NCI-H1048 (cell line): ENCODE measurements at places on chromosomes 2 and 18.

- DNase-seq, result no peak
Observed at GRCh38 chr2:63888490-63889402, 47.0 kb downstream of the UGP2 start.

- DNase-seq, result no peak
Observed at GRCh38 chr18:8977701-8978100, 124.8 kb upstream of the NDUFV2 start.

- DNase-seq, result no peak
Observed at GRCh38 chr18:24500217-24500616, 39.8 kb downstream of the HRH4 start.

DNA sequence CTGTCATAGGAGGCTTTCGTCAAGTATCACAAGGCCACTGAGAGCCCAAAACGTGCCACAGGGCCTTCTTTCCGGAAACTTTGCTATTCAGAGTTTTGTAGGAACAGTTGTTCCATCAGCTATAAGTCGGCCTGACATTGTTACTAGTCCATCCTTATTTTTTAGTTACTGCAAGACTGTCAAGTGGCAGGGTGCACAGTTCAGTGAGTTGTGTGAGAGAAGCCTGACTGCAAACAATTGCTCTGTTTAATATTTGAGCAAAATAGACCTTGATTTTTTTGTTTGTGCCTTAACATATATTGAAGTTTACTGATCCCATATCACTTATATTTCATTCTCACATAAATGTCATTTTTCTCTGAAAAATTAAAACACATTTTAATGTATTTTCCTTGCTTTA is 110.1 kb downstream of the GALNT1 start:
- no peak for DNase-seq

DNA sequence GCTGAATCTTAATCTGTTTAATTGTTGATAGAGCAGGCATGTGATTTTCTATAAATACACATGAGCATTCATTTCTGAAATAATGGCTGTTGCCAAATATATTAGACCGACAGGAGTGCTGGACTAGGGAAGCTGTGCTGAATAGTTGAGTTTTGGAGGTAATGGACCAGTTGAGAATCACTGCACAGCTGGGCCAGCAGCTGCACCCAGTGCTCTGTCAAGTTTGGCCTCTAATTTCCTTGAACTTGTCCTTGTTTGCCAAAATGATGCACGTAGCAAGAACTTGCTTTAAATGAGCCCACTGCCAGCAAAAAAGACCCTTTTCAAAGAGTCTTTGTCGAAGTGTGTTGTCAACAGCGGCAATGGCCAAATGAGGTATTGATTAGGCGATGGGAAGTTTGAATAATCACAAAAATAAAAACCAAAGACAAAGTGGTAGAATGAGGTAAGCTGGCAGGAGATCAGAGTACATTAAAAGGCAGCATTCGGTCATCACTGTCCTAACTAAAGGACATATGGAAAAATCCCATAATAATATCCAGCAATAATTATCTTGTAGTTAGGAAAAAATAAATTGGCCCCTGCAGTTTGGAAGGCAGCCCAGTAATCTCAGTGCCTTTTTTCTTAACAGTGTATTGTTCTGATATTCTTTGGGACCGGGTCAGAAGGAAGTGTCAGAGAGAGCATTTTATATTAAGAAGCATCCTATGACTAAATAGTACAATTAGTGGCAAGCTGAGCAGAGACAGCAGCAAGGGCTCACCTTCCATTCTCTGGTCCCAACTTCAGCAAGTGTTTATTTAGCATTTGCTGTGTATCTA is 126.2 kb downstream of the RAPGEF4 start:
- no peak for DNase-seq

DNA sequence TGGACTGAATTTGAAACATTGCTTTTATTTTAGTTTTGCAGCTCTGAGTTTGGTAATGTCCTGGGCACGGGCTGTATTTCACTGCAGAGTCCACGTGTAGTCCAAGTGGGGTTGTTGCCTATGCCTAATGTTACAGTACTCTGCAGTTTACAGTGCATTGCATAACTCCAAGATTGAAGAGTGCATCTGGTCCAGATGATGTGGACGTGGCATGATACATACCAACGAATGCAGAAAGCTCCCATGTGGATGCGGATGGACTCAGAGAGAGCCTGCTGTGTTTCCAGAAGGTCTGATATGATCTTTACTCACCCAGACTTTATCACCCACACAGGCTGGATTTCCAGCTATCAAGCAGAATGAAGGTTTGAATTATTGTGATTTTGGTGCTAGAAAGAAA is 44.4 kb upstream of the CCDC68 start:
- DNase-seq, result no peak

DNA sequence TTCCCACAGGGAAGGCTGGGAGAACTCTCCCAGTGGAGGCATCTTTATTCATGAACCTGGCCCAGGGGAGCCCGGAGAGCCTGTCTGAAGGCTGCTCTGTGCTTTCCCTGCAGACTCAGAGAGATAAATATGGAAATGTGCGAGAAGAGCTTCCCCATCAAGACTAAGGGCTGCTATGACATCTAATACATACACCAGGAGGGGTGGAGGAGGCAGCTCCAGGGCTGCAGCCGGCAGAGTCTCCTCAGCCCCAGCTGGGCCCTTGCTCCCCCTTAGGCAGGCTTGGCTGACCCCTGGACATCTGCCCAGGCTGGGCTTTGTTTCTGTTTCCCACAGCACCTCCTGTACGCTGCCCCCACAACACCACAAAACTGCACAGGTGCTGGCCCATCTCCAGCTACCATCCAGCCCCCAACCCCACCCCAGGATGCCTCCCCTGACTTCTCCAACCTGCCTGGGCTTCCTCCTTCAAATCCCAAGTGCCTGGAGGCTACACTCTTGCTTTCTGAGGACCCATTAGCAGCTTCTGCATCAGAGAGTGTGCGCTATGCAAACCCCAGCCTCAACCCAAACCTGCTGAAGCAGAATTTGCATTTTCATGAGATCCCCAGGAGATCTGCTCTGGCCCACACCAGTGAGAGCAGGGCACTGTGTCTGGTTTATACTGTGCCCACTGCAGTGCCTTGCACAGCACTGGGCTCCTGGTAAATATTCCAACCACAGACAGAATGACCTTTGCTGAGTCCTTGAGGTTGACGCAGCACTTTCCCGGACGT is 96.8 kb downstream of the VSNL1 start:
- DNase-seq, result no peak

DNA sequence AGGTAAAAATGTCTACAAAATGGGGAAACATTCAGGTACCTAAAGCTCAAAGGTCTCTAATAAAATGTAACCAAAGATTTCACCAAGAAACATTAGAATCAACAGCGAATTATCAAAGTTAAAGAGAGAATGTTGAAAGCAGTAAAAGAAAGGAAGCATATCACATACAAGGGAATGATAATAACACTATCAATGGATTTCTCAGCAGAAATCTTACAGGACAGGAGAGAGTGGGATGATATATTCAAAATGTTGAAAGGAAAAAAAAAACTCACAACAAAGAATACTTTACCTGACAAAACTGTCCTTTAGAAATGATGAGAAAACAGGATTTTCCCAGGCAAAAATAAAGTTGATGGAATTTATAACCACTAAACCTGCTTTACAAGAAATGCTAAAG is 591.2 kb upstream of the POU3F3 start:
- no peak for DNase-seq

DNA sequence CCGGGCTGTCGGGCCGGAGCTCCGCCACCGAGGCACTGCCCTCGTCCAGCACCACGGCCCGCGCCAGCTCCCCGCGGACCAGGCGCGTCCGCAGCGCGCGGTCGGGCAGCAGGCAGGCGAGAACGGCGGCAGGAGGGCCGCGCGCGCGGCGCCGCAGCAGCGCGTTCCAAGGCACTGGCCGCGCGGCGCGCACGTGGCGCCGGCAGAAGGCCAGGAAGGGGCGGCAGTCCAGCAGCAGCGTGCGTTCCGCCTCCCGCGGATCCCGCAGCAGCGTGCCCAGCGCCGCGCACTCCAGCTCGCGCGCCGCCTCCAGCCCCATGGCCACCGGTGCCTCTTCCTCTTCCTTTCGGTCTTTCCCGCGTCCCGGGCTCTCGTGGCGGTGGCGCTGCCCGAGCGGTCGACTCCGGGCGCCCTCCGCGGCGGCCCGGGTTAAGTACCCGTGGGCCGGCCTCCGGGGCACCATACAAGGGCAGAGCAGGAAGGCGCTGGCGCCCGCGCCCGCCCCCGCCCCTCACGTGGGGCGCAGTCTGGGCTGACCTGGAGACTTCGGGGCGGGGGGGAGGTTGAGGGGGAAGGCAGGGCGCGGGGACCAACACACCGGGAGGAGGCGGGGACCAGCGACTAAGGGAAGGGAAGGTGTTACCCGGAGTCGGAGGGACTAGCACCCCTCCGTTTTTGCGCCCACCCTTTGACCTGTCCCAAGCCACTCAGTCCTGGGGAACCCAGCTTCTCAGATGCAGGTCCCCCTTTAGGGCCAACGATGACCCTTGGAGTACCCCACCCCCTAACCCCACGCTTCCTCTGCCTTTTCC is at the start of gene DUSP2:
DUSP2 (minus strand) TSS at position 405 of the 812 bp plus-strand sequence; CDS start at position 319, 86 bp downstream.
- peak; percentile 38 for DNase-seq

DNA sequence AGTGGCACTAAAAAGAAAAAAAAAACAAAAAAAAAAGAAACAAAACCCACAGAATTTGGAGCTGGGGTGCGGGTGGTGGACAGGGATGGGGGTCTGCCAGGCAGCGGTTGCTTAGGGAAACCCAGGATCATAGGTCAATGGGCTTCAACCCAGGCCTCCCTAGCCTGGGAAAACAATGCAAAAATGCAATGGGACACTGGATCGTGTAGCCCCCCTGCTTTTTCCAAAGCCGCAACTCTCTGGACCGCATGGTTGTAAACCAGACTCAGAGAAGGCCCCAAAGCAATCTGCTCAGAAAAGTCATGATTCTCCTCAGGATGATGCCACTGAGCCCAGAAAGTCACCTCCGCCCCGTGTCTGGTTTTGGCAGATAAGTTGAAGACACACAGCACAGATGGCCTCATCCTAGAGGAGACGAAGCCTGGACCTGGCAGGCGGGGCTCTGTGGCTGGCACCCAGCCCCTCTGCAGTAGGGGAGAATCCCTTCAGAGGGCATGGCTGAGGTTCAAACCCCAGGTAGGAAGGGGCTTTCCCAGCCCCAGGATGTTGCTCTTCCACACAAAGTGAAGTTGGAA is 5.1 kb downstream of the DLX2 start:
- no peak for DNase-seq

- DNase-seq, result no peak
Observed at GRCh38 chr18:54232485-54233227, 8.2 kb upstream of the MBD2 start.

DNA sequence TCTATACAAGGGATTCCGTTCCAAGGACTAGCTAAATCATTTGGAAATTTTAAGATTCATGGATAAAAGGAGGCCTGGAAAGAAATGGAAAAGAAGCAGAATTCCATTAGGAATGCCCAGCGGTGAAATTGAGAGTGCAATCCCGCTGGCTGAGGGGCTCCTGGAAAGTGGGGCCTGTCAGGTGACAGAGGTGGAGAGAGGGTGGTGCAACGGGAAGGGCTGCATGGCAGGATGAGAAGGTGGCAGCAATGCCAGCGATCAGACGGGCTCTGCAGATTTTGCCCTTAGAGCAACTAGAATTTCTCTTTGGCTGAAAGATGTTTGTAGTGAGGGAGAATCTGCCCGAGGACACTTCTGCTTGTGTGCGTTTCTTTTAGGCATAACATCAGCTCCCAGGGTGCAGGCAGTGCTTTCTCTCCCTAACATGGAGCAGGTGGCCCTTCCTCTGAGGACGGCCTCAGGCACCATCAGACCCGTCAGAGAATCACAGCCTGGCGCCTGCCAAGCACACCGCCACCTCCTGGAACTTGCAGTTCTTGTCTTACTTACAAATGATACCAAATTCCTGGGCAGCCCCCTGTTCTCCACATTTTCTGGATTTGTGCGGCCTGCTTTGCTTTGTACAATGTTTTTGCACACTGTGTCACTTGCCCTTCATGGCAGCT is 261.6 kb downstream of the NDUFA10 start:
- no peak for DNase-seq

DNA sequence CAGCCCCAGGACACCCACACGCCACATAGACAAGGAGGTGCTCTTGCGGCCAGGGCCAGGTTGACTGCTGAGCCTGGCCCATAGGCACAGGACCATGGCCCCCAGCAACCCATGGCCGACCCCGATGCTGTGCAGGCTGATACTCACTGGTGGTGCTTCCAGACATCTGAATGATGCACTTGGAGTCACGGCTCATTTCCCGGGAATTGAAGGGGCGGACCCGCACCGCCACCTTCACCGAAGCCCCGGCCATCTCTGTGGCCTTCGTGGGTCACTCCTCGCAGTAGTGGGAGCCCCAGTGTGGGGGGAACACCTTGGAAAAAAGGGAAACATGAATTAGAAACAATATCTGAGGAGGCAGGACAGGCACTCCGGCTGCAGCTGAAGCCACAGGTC is 22.5 kb downstream of the KIF1A start:
- DNase-seq, result no peak

GRCh38 chr2:229275506-229275905 is 4.4 kb upstream of the PID1 start:
- DNase-seq, result no peak

DNA sequence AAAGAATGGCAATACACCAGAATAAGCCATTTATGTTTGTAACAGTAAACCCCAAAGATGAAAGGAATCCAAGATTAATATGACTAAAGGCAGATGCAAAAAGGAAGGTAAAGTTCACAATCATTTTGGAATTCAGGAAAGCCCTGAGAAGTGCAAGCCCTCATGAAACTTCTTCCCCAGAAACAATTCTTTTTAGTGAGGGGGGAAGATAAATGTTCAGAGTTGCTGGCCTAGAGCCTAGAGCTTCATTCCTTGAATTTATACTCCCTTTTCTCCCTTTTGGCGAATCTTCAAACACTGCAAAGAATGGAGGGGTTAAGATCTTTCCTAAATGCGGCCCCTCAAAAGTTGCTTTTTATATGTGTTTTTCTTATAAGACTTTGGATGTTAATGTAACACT is 368.8 kb downstream of the MEIS1 start:
- DNase-seq, result no peak

DNA sequence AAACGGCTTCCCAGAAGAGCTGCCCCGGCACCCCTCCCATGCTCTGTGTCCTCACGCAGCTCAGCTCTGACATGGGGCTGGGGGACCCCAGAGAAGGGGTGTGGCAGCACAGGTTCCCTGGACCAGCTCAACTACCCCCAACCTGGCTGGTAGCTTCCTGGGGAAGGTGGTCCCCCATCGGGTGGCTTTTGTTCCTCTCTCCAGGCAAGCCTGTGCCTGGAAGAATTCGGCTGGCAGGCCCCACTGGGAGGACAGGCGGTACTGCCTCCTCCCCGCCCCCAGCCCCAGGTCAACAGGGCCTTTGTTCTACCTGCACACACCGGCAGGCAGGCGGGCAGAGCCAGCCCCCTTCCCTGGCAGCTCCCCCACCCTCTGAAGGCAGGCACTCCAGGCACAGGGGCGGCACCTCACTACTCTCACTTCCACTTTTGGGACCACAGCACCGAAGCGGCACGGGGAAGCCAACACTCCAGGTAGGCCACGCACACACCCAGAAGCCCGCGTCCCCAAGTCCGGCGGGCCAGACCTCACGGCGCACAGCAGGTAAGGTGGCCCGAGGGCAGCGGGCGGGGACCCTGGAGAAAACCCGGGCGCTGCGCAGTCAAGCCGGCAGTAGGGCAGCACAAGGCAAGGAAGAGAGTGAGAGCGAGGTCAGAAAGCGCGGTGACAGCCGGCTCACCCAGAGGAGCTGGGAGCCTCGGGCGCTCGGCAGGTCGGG is 1.3 kb downstream of the HS6ST1 start:
- DNase-seq, result peak; percentile 37

GRCh38 chr18:69981948-69982347 is 34.3 kb upstream of the CD226 start:
- no peak for DNase-seq
